ENCODE measurements at places on chromosomes 3 and 15.

DNA sequence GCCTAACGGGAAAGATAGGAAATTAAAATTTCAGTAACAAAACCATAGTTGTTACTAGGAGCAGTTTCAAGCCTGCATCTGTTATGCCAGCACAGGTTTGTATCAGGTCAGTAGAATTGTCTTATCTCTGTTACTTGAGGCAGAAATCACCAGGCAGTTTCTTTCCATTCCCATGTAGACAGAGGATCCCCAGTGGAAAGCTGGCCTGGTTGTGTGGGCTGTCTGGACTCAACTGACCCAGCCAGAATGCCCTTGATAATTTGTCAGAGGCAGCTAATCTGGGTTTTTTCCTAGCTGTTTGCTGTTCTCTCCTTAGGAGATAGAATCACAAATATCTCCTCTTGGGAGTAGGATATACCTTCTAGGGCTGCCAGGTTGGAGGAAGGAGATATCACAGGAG is 1044.7 kb downstream of the IGSF11 start:
- DNase-seq = no peak

DNA sequence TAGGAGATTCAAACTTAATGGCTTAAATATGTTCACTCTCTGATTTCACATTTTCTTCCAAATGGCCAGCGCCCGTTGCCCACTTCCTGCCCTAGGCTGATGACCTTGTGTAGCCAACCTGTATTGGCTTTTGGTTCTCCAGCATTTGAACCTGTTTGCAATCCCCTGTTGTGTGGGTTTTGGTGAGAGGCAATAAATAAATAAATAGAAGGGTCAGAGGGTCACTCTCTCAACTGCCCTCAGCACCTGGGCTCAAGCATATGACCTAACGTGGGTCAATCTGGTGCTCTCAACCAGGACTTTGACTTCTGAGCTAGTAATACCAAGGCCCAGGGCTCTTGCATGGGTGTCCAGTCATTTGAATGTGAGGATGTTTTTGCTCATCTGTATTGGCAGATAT is 1.8 kb upstream of the SRP14 start:
- no peak for DNase-seq

DNA sequence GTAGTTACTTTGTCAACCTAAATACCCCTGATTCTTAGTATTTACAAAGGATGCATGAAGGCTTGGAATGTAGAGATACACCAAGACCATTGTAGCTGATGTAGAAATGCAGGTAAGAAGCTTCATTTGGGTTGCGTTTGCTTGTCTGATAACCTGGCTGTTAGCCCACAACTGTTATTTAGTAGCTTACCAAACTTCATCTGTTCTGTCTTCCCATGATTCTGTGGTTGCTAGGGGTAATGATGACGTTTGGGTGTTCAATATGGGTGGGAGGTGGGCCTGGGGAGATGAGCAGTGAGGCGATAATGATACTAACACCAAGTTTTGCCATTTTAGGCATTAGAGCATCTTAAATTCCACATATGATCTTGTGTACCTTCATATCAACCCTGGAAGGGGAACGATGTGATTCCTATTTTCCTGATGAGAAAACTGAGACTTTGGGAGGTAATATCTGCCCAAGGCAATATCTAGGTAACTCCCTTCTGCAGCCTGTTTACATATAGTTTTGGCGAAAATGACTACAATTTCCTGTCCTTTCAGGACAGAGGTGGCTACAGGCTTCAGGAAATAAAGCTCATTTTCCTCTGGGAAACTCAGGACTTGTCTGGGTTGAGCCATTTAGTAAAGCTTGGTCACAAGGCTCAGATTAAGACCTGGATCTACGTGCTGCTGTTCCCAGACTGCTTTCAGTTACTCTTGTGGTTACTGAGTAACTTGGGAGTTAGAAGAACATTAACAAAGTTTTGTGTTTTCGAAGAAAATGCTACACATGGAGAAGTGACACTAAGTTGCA is 26.8 kb downstream of the FNDC3B start:
- DNase-seq = peak; percentile 39

- DNase-seq = peak; percentile 27
Observed at GRCh38 chr15:36479200-36479896, 100.1 kb upstream of the CDIN1 start.

GRCh38 chr15:48929661-48930060 is 34.1 kb downstream of the SHC4 start:
- peak; percentile 33 for DNase-seq

GRCh38 chr3:159832024-159832423 is 156.6 kb upstream of the IL12A start:
- no peak for DNase-seq

DNA sequence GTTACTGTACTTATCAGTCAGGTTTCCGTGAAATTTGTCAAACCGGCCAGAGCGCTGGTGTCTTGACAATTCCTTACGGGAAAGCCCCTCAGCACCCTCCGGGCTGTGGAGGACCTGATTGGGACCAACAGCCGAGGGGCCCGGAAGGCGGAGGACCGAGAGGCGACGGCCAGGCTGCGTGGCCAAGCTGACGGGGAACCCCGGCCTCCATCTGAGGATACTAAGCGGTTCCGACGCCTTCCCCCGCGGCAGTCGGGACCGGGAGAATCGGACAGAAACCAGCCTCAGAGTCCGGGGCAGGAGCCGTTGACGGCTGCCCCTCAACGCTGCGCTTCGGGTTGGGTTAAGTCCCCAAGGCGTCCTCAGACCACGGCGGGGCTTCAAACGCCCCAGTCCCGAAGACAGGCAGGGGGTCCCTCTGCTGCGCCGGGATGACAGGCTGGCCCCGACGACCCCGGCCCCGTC is 499 bp downstream of the ALDH1A2 start:
- DNase-seq = no peak

DNA sequence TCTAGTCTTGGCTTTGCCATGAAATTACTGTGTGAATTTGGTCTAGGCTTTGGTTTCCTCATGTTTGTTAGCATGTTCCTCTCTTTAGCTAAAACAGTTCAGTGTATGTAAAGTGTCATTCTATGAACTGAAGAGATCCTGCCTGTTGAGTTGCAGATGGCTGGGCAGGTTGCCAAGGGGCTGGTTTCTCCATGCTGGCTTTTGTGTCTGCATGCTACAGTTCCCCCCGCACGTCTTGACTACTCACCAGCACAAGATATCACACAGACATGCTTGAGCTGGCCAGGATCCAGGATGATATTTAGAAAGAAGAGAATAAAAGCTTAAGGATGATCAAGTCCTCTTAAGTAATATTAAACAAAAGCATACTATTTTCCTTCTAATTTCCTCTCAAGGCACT is 90.2 kb downstream of the CERS3 start:
- peak; percentile 57 for DNase-seq

GRCh38 chr3:105674437-105675065 is 194.3 kb downstream of the CBLB start:
- no peak for DNase-seq

DNA sequence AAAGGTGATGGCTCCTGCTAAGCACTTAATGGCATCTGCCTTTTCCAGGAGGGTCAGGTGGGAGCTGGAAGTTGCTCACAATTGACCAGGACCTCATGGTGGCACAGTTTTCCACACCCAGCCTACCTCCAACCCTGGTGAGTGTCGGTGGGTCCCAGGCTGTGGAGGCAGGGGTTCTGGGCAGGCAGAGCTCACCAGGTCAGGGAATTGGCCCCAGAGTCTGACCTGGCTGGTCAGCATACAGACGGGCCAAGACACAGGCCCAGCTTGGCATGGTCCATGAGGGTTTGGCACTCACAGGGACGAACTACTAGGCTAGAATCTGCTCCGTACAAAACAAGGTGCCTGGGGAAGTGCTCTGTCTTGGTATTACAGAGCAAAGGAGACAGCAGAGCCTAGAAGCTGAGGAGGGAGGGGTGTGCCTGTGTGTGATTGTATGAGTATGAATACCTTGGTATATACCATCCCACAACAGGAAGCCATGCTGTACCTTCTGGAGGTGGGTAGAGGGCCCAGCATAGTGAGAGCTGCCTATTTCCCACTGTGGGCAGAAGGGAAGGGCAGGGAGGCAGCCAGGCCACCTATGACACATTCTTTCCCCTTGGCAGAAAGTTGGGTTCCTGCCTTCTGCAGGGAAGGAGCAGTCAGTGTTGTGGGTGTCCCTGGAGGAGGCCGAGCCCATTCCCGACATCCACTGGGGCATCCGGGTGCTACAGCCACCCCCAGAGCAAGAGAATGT is 6.5 kb downstream of the APEH start:
- DNase-seq = no peak

DNA sequence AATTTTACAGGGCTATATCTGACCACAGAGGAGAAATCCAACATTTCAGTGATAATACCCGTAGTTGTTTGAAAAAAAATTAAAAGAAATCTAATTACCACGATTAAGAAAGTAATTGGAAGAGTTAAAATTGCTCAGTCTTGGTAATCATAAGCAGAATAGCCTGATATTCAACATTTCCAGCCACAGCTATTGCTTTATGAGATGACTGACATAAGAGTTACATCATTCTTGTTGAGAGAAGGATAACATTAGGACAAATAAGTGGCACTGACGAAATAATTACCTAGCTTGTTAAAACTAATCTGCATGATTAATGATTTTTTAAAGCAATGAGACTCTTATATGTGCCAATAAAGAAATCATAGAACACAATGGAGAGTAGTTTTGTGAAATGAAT is 825.0 kb upstream of the GBE1 start:
- DNase-seq = no peak

DNA sequence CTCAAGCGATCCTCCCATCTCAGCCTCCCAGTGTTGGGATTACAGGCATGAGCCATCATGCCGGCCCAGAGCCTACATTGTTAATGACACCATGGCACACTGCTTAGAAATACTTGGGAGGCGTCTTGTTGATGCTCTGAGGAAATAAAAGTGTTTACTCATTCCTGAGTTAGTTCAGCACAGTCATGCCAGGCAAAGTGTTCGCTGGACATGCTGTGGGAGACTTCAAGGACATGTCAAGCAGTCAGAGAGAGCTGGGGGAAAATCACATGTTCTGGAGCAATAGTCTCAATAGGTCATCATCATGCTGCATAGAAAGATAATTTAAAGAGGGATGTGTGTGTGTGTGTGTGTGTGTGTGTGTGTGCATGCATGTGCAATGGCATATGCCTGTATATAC is 37.5 kb downstream of the TTC23 start:
- no peak for DNase-seq

- DNase-seq = no peak
Observed at GRCh38 chr3:138199851-138200250, 12.8 kb downstream of the ARMC8 start.

GRCh38 chr3:105676621-105677300 is 192.1 kb downstream of the CBLB start:
- DNase-seq = no peak

DNA sequence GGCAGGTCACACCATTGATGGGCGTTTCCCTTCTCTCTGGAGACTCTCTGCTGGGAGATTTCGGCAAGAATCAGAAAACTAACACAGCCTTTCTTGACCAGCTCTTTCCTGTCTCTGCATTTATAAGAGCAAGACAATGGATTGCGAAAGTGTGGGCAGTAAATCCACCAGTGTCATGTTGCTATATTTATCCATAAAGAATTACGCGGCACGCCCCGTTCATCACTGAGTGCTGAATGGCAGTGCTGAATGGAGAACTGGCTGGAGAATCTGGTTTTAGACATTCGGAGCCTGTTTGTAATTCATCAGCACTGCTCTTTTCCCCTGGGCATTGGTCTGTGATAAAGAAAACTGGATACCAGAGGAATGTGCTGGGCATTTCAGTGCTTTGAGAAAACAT is 2.0 kb upstream of the CEMIP start:
- peak; percentile 96 for DNase-seq

DNA sequence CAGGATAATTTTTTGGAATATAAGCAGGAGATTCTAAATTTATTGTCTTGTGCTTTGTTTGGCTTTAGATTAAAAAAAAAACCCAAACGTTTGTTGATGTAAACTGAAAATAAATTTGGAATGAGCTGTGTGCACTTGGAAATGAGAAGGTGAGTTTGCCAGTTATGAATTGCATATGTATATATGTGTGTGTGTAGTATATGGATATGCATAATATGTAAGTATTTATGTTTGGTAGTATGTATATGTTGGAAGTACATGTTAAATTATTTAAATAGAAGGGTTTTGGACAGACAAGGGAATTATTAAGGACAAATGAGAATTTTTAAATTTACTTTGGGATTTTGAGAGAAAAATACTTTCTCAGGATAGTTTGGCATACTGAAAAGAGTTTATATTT is 265.8 kb upstream of the CNTN3 start:
- DNase-seq = no peak

DNA sequence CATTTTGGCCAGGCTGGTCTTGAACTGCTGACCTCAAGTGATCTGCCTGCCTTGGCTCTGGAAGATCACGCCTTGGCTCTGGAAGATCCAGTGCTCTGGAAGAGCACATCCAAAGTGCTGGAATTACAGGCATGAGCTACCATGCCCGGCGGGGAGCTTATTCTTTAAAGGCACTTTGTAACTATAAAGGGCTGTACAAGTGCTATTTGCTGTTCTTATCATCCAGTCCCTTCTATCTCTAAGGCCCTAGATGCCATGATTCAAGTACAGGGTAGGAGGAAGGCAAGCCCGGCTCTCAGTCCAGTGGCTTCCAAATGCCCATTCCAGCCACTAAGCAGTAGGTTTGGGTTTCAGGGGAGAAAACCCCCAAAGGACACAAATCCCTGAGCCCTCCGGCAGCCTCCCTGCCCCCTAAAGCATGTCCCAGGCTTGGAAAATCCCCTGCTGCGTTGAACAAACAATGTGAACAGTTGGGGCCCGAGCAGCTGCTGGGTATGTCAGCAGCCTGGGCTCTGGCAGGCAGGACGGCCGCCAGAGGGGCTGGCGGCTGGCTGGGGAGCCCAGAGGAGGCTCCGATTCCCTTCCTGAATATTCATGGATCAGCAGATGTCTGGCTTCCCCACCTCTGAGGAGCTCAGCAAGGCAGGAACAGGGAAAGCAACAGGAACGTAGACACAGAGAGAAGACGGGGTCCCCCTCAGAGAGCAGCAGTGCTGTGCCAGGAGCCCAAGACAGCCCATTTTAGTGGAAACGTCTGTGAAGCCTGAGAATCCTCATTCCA is 7.7 kb downstream of the IGDCC4 start:
- peak; percentile 75 for DNase-seq

DNA sequence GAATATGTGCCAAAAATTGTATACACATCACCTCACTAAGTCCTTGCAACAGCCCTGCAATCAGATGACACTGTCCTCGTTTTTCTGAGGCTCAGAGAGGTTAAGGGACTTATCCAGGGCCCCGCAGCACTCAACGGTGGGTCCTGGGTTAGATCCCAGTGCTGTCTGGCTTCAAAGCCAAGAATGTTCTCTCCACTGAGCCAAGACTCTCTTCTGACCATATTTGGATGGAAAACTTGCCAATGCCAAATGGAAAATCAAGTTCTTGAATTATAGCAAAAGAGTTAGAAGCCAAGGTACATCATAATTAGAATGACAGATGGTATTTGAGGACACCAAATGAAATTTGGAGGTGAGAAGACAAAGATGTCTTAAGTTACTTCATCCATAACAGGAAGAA is 75.9 kb downstream of the NCEH1 start:
- DNase-seq = no peak

- no peak for DNase-seq
Observed at GRCh38 chr15:100940767-100941379, 21.7 kb downstream of the LRRK1 start.

DNA sequence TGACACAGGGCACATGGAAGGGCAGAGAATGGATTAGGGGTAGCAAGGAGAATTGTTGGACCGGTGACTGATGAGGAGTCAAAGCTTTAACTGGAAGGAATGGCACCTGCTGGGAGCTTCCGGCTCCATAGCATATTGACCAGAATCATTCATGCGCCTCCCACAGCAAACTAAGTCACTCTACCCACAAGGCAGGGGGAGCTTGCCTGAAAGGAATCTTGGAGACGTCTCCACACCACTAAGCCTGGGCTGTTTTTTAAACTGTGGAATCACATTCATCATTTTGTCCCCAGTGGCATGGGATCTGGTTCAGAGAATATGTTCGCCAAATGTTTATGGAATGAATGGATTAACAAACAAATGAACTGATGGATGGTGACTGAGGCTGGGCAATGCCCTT is 57.0 kb upstream of the ITGA11 start:
- DNase-seq = peak; percentile 57

Data from fibroblast of skin of abdomen (primary cell).